ENCODE measurements at places on chromosomes 12 and 14. TPM values are rescaled to one million over a fixed set of nuclear protein-coding genes. Genes with fewer than 3 reads are reported as not detected.

GRCh38 chr12:110228756-110229155 lies 52.3 kb upstream of the ATP2A2 start:
- DNase-seq: no peak

DNA sequence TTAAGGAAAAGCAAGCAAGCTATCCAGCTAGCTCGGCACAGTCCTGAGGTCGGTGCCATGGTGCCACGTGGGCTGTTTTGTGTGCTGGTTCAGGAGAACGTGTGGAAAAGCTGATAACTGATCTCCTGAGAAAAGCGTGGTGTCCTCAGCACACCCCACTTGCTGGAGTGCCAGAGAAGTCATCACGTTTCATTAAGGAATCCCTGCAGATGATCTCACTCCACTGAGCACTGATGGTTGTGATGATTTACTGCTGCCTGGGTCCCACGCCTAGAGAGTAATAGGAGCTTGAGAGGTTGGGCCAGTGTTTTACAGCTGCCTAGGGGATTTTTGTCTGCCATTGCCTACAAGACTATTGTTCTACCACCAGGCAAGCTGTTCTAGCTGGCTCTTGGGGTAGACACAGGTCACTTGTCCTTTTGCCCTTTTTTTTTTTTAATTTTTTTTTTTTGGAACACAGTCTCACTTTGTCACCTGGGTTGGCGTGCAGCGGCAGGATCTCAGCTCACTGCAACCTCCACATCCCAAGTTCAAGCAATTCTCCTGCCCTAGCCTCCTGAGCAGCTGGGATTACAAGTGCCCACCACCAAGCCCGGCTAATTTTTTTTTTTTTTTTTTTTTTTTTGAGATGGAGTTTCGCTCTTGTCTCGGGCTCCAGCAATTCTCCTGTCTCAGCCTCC lies 42.3 kb upstream of the EVL start:
- DNase-seq: no peak

- DNase-seq: no peak
These were observed 4.6 kb upstream of the LEMD3 start for GRCh38 chr12:65164774-65165173.

DNA sequence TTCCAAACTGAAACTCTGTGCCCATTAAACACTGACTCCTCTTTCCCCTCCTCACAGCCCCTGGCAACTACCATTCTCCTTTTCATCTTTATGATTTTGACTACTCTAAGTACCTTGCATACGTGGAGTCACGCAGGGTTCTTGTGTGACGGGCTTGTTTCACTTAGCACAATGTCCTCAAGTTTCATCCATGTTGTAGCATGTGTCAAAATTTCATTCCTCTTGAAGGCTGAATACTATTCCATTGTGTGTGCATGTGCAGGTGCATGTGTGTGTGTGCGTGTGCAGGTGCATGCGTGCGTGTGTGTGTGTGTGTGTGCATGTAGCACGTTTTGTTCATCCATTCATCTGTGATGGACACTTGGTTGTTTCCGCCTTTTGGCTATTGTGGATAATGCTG lies 106.1 kb downstream of the ZFP36L1 start:
- DNase-seq: no peak

DNA sequence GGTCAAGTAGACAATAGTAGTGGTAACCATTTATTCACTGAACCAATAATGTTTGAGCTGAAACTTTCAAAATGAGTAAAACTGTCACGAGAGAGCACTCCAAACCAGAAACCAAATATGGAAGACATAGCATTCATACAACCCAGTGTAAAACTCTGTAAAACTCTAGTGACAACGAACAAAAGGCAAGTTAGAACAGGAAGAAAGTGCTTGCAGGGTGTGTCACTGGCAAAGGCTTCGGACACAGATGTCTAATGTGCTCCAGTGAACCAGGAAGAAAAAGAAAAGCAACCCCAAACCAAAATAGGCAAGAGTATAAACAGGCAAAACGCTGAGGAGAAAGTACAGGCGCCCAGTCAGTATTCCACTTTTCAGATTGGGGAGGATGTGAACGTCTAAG lies 79.3 kb upstream of the FZD10 start:
- no peak for DNase-seq

GRCh38 chr14:38837343-38838048 lies 265.5 kb downstream of the SEC23A start:
- DNase-seq: no peak

DNA sequence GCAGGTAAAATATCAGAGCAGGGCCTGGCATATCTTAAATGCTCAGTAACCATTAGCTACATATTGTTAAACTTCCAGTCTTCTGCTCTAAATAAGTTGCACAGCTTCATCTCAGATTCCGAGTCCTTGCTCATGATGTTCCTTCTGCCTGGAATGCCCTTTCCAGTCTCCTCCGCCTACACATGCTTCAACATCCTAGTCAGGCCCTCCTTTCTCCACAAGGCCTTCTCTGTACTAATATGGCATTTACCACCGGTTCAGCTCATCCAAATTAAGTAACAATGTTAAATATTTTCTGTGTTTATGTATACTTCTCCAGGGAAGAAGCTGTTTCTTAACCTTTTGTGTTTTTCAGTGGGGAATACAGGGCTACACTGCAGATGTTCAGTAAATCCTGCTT lies 8.5 kb downstream of the DHH start:
- DNase-seq: no peak

DNA sequence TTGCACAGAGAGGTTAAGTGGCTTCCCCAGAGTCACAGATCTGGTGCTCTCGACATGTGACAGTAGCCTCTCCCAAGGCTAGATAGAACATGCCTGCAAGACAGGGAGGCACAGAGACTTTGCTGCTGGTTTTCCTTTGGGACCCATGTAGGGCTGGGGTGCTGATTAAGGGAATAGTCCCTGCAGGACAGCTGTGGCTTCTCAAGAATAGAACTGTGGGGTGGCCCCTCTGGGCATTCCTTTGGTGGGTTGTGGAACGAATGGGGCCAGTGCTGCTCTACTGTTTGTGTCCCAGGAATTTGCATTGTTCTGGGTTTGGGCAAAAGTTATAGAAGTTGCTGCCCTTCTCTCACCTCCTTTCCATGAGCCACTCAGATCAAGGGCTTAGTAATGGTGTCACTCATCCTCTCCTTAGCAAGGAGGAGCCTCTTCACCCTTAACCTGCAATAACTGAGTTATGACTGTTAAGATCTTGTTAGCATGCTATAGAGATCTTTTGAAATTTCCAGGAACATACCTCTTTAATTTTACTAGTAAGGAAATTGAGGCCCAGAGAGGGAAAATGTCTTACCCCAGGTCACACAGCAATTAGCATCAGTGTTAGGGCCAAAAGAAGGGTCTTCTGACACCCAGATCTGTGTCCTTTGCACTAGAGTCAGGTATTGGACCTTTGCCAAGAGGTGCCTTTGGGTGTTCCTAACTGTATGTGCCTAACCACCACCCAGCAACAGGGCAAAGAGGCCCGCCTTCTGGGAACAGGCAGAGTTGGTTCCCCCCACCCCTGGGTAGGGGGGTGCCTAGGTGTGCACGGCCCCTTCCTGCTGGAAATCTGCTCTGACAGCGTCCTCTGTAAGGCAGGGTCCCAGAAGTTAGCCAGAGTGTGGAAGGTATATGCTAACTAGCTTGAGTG lies 31.4 kb downstream of the CD9 start:
- DNase-seq: no peak

DNA sequence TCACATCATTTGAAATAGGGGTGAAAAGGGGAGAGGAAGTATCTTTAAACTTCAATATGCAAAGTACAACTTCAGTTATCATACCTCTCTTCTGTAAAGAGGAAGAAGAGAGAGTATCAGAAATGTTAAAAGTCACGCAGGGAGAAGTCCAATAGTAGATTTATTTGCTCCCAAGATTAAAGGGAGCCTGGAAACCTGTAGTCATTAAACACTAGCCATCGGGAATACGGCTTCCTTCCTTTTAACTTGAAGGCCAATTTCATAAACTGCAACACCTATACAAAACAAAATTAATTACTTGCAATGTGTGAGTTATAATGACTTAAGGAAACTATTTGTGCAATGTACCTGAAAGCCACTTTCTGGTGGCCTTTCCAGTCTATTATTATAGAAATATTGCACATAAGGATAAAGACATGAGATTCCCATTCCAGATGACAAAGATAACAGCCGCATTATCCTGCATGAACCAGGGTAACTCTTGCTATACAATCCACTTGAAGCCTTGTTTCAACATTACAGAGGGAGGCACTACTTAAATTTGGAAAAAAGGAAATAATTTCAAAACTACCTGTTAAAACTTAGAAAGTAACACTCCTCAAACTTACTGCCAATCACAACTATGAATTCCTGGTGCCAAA lies 4.6 kb downstream of the BTG1 start:
- no peak for DNase-seq

GRCh38 chr14:96486705-96487104 lies 15.5 kb upstream of the PAPOLA start:
- no peak for DNase-seq

DNA sequence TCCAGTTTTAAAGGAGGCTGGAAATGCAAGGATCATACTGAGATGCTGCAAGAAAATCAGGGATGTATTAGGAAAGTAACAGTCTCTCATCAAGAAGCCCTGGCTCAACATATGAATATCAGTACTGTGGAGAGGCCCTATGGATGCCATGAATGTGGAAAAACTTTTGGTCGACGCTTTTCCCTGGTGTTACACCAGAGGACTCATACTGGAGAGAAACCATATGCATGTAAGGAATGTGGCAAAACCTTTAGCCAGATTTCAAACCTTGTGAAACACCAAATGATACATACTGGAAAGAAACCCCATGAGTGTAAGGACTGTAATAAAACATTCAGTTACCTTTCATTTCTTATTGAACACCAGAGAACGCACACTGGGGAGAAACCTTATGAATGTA lies 24.5 kb downstream of the ZNF891 start:
- no peak for DNase-seq

DNA sequence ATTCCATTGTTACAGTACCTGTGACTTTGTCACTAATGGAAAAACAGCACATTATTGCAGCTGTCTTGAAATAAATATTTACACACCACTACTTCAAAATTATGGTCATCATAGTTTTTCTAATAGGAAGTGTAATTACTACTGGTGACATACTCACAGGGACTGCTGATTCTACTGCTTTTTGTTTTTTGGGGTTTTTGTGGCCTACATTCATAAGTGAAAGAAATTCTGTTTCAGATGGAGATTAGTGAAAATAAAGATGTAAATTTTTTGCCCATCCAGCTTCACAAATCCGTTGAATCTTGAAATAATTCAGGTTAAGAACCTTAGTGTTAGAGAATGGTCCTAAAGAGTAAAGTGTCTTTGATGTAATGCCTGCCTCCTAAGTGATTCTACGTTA lies 17.5 kb downstream of the KNTC1 start:
- DNase-seq: no peak

- DNase-seq: no peak
These were observed 73.1 kb downstream of the ACADS start for GRCh38 chr12:120798696-120799095.

GRCh38 chr12:101343893-101344292 lies 63.7 kb downstream of the ARL1 start:
- DNase-seq: no peak

- DNase-seq: no peak
These were observed 1.9 kb downstream of the DUSP16 start for GRCh38 chr12:12560587-12561370.

GRCh38 chr14:101992708-101993107 lies 28.3 kb downstream of the DYNC1H1 start:
- no peak for DNase-seq

DNA sequence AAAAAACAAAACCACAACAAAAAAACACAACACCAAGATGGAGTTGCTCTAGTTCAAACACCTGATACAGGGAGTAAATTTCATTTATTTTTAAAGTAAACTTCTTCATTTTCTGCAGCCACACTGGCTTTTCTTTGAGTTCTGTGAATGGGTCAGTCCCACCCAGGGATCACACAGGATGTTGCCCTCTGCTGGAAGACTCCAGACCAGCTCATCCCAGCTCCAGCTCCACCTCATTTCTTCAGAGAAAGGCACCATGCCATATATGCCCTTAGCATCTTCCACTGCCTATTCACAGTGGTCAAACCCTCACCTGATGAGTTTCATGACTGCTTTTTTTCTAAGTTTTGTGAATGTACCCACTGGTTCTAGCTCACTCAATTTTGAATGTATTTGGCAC lies 8.0 kb downstream of the GLIPR1 start:
- no peak for DNase-seq

- DNase-seq: no peak
These were observed 158.2 kb upstream of the C14orf180 start for GRCh38 chr14:104421401-104421821.

GRCh38 chr14:26104717-26105116 lies 493.1 kb downstream of the NOVA1 start:
- no peak for DNase-seq

DNA sequence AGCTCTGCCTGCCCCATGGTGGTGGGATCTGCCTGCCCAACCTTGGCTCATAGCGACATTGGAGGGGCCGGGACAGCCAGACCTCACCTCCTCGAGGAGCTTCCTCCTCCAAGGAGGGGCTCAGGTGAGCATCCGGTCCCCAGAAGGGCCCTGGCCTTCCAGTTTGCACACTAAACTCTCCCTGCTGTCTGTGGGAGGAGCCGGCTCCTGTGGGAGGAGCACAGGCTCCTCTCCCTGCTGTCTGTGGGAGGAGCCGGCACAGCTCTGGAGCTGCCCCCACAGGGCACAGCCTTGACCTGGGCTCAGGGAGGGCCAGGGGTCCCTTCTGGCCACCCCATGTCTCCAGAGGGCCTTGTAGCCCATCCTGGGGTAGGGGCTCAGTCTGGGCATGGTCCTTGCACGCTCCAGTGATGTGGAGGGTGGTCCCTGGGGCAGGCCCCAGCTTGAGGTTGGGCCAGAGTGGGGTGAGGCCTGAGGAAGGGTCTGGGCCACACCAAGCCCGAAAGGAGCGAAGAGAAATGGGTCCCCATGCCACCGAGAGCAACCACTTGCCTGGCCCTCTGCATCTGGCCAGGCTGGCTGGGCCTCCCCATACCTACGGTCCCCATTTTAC lies 147.5 kb upstream of the C14orf180 start:
- no peak for DNase-seq

- DNase-seq: no peak
These were observed 6.3 kb downstream of the B4GALNT3 start for GRCh38 chr12:466039-466438.

DNA sequence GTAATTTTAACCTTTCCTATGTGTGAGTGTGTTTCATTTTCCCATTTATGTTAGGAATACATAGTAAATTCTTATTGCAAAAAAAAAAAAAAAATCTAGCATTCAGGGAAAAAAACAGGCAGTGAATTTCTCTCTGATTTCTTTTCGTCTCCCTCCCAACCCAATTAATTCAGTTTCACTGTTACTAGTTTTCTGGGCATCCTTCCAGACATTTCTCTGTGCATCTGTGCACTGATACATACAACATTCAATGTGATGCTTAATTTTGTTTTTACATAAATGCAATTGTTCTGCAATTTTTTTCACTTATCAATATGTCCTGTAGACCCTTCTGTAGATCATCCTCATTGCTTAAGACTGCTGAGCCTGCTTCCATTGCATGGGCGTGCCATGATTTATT lies 694.3 kb upstream of the TBX3 start:
- DNase-seq: no peak

- no peak for DNase-seq
These were observed 8.4 kb downstream of the PAPLN start for GRCh38 chr14:73245480-73246325.

Gene PNMA1
- total RNA-seq: 27.3 TPM

Gene AKT1
- total RNA-seq: 162 TPM

Gene GPR137C
- total RNA-seq: 0.14 TPM

Gene EML5
- total RNA-seq: 0.71 TPM

Gene PRPH
- 2.5 TPM for total RNA-seq

Measured in thoracic aorta (tissue), 2 donors.